ENCODE measurements at places on chromosomes 5 and 9. TPM values are rescaled to one million over a fixed set of nuclear protein-coding genes. Genes with fewer than 3 reads are reported as not detected.

The ASPN gene
- total RNA-seq = 132 TPM

GRCh38 chr5:111075520-111075919, 4.0 kb downstream of the TSLP start:
- no peak for DNase-seq

GRCh38 chr5:64680289-64680688, 10.0 kb upstream of the SHISAL2B start:
- DNase-seq = no peak

The ZBED3 gene
- total RNA-seq = 15.2 TPM

GRCh38 chr9:79254900-79255650, 316.7 kb upstream of the TLE4 start:
- DNase-seq = peak; percentile 22

The PCA3 gene
- 8.4 TPM for total RNA-seq

The ORM2 gene
- total RNA-seq = not detected

GRCh38 chr5:20469792-20470191, 481.8 kb upstream of the CDH18 start:
- no peak for DNase-seq

DNA sequence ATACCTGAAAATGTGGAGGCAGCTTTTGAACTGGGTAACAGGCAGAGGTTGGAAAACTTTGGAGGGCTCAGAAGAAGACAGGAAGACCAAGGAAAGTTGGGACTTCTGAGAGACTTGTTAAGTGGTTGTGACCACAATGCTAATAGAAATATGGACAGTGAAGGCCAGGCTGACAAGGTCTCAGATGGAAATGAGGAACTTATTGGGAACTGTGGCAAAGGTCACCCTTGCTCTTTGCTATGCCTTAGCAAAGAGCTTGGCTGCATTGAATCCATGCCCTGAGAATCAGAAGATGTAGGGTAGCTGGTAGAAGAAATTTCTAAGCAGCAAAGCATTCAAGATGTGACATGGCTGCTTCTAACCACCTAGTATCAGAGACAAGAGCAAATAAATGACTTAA, 244.4 kb upstream of the ADRA1B start:
- DNase-seq = no peak

- no peak for DNase-seq
These were observed 27.7 kb downstream of the ECPAS start for GRCh38 chr9:111456529-111456928.

The SMIM33 gene
- 0.72 TPM for total RNA-seq

DNA sequence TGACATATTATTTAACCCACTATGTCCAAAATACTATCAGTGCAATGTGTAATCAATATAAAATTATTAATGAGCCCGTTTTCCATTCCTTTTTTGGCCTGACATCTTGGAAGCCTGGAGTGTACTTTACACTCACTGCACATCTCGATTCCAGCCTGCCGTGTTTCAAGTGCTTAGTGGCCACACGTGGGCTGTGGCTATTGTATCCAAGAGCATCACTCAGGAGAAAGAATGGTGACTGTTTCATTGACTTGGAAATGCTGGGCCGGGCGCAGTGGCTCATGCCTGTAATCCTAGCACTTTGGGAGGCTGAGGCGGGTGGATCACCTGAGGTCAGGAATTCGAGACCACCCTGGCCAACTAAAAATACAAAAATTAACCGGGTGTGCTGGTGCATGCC, 54.5 kb downstream of the CFAP77 start:
- no peak for DNase-seq

DNA sequence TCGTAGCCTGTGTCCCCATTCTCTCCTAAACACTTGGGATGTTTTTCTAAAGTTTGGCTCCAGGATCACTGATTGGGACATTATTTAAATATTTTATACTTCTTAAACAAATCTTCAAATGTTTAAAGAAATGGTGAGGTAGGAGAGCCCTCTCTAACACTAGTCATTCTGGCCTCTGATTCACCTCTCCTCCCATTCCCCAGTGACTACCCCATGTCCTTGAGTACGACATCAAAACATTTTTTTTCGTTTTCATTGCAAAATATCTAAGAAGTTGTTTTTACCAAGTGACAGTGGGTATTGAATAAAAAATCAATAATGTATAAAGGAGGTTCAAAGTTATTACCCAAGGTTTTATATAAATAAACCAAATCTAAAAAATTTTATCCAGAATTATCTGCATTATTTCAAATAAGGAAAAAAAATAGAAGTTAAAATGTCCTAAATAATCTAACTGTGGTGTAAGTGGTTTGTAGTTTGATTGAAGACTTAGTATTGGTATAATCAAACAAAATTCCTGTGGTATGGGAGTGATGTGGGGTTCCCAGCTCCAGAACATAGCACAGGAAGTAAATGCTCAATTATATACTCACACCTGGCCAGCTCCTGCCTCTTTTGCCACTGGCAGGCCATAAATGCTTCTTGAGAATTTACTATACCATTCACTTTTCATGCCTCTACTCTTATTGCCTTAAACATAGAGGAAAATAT, 51.1 kb downstream of the MAST4 start:
- DNase-seq = no peak

DNA sequence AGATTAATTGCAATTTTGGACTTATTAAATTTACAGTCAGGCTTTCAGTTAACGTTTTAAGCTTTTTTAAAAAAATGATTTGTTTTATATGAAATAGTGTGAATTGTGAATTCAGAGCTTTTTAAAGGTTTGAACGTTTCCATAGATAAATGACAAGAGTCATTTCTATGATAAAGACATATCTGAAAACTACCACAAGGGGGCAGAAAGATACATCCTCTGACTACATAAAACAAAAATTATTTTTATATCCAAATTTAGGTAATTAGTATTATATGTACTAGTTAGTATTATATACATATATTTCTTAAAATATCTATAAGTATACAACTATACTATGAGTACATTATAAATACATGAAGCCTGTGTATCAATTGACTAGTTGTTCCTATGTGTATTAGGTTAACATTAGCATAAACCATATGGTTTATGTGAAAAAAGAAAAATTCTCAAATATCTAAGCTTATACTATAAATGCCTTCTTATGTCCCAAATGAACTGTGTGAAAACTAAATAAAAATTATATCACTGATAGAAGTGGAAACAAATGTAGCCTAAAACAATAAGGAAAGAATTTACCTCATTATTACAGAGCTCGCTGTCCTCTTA, 155.2 kb downstream of the MEF2C start:
- no peak for DNase-seq

DNA sequence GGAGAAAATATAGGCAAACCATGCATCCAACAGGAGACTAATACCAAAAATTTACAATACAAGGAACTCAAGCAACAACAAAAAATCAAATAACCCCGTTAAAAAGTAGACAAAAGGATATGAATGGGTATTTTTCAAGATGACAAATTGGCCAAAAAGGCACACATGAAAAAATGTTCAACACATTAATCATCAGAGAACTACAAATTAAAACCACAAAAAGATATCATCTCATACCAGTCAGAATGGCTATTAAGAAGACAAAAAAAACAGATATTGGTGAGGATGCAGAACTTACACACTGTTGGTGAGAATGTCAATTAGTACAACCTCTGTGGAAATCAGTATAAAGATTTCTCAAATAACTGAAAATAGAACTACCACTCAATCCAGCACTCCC, 35.0 kb downstream of the TEX10 start:
- no peak for DNase-seq

The KIF4B gene
- 4.8 TPM for total RNA-seq

- no peak for DNase-seq
These were observed 3.7 kb downstream of the SURF4 start for GRCh38 chr9:133372144-133372543.

The MCC gene
- total RNA-seq = 65.2 TPM

DNA sequence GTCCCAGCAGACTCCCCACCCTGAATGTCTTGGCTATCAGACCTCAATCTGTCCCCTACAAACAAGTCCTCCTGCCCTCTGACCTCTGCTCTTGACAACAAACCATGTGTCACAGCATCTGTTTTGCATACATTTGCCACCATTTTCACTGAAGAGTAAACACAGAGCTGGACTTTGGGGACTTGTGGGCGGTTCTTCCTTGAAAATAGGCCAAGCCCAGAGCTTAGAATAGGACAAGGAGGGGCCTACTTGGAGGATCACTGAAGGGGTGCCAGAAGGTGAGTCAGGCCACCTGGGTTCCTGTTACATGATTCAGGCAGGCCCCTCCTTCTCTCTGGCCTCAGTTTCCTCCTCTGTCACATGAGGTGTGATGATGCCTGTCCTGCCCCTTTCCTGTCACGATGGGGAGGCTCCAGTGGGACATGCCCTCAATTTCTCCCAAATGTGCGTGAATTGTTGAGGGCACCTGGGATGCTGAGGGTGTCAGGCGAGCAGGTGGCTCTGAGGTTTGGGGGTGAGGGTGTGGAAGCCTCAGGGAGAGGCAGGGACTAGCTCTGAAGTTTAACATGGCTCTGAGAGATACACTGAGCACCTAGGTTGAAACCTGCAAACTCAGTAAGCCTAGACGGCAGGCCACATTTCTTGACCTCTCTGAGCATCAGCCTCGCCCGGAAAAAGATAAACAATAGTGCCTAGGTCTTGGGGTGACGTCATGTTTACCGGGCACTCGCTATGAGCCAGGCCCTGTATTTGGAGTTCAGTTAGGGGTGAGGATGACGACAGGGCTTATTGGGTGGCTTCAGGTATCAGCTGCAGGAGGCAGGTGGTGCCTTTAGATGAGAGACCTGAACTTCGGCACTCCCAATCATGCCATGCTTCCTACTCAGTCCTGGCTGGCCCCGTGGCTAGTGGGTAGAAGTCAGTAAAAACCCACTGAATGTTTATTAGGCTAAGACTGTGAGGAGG, 107.6 kb upstream of the PITX1 start:
- no peak for DNase-seq

The PCDHGA9 gene
- 11.1 TPM for total RNA-seq

GRCh38 chr5:45779874-45780671, 83.9 kb upstream of the HCN1 start:
- DNase-seq = no peak

DNA sequence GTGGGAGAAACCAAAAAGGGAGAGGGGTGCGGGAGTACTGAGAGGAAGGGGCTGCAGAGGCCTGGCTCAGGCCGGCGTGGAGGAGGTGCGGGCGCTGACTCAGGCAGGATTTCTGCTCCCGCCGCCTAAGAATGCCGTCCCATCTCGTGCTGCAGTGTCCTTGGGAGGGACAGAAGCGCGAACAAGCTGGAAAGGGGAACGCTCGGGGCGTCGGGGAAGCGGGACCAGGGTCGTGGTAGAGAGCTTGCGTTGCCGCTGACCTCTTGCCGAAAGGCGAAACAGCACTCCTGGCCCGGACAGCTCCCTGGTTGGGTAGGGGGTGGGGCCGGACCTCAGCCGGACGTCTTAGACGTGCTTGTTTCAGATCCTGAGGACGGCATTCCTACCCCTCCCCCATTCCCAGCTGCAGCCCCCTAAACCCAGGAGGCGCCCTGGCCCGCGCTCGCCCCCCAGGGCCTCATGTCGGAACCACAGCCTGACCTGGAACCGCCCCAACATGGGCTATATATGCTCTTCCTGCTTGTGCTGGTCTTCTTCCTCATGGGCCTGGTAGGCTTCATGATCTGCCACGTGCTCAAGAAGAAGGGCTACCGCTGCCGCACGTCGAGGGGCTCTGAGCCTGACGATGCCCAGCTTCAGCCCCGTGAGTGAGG, 1.1 kb downstream of the RELL2 start:
- DNase-seq = peak; percentile 50

The KIAA0825 gene
- 17.3 TPM for total RNA-seq

DNA sequence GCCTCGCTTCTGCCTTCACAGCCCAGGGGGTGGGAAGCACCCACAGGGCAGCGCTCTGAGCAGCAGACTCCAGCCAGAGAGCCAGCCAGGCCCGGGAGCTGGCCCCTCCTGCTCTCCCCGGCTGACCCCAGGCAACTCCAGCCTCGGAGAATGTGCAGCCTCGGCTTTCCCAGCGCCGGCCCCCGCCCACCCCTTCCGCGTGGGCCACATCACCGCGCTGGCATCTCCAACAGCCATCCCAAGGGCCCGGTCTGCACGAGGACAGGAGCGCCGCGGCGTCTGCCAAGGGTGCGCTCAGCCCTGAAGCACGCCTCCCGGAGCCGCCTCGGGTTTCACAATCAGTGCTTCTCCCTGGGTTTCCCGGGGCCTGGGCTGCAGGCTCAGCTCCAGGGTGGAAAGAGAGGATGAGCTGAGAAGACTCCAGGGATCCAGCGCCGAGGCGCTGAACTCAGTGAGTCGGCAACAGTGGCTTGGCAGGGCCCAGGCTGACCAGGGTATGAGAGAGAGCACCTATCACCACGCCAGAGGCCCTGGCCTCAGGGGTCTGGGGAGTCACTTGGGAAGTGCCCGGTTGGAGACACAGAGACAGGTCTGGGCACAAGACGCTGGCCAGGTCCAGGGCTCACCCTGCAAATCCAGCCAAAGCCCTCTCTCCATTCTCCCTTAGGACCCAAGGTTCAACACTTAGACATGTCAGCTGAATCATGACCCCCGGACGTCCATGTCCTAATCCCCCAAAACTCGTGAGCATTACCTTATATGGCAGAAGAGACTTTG, 79.6 kb downstream of the ADAMTS2 start:
- peak; percentile 98 for DNase-seq

- no peak for DNase-seq
These were observed 5.8 kb downstream of the ITK start for GRCh38 chr5:157186309-157187045.

Data from umbilical cord (tissue), 2 donors.